Hematopoietic multipotent progenitor cell treated with erythropoietin and hydrocortisone succinate and interleukin-3 and kit ligand, for 17 days (in vitro differentiated cells): ENCODE measurements at places on chromosomes 7 and 10.

DNA sequence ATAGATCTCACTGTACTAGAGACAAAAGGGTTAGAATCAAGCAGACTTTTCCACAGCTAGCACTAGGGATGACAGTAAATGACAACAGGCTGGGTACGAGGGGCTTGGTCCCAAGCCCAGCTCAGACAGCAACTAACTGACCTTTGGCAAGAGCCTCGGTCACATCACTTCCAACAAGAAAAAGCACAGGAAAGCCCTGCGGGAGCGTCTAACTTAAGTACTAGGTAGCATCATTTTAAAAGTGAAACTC, 22.8 kb downstream of the CALML3 start:
- peak; percentile 69 for DNase-seq

GRCh38 chr10:72487521-72487920, 132.8 kb upstream of the DNAJB12 start:
- no peak for DNase-seq

- DNase-seq: no peak
Observed at GRCh38 chr7:79495544-79496272, 42.2 kb upstream of the MAGI2 start.

- no peak for DNase-seq
Observed at GRCh38 chr10:86113983-86114382, 252.6 kb downstream of the GRID1 start.

DNA sequence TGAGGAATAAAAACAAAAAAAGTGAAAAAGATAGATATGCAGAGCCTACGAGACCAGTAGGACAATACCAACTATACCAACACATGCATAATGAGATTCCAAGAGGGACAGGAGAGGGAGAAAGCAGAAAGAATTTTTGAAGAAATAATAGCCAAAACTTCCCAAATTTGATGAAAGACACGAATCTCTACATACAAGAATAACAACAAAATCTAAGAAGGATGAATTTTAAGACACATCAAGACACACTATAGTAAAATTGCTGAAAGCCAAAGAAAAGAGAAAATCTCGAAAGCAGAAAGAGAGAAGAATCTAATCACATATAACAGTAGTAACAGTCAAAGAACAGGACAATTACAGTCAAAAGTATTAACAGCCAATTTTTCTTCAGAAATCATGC, 7.5 kb upstream of the MAT1A start:
- DNase-seq: no peak

GRCh38 chr7:115971506-115971905, 59.1 kb downstream of the TFEC start:
- DNase-seq: no peak

DNA sequence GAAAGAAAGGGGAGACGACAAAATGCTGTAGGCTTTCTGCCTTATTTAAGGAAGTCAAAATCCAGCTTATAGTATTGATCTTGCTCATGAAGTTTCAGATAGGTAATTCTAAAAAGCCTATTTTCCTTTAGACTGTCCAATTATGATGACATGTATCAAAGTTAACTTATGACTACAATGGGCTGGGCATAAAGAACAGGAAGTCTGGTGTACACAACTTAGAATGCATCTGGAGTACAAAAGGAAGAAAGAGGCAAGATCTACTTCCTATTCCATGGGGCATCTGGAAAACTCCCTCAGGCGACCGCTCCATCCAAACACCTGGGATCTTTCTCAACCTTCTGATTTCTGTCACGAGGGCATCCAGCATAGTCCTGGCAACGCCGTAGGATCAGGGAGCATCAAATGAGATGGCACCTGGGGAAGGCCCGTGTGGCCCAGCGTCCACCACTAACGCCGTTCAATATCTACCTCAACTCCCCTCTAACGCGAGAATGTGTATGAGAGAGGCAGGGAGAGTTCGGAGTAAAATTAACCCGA, 512 bp downstream of the FAM24B start:
- no peak for DNase-seq

- DNase-seq: no peak
Observed at GRCh38 chr7:142440906-142441411, 183.1 kb upstream of the PRSS58 start.

- no peak for DNase-seq
Observed at GRCh38 chr10:35896001-35896400, 253.9 kb upstream of the FZD8 start.
